ENCODE measurements at places on chromosomes 6 and 20.
A peak's percentile ranks its signal among the peaks of the same experiment; 100 is the strongest.

DNA sequence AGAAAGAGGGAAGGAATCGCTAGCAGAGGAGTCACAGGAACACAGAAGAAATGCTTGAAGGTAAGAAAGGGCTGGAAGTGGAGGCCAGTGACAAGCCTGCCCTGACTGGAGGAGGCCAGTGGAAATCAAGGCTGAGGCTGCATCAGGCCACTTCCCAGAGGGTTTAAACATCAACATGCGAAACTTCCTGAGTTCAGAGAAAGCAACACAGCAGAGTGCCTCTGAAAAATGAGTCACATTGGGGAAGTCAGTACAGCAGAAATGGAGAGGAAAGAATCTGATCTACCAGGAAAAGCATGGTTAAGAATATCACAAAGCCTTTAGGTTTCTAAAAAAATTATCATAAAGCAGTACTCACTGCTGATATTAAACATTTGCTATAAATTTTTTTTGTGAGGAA lies 23.3 kb downstream of the NAPB start:
- no peak for DNase-seq

- DNase-seq: no peak
Observed at GRCh38 chr6:73004861-73005260, 220.4 kb downstream of the KHDC1L start.

GRCh38 chr6:143804835-143805239 lies 38.3 kb upstream of the LTV1 start:
- no peak for DNase-seq

GRCh38 chr6:168641446-168641845 lies 200.5 kb downstream of the SMOC2 start:
- no peak for DNase-seq

GRCh38 chr6:30489081-30490025 lies at the start of gene HLA-E:
Gene HLA-E, plus strand, starts transcription at chr6:30489509. Its CDS starts 23 bp downstream, at chr6:30489532.
- peak; percentile 98 for DNase-seq

DNA sequence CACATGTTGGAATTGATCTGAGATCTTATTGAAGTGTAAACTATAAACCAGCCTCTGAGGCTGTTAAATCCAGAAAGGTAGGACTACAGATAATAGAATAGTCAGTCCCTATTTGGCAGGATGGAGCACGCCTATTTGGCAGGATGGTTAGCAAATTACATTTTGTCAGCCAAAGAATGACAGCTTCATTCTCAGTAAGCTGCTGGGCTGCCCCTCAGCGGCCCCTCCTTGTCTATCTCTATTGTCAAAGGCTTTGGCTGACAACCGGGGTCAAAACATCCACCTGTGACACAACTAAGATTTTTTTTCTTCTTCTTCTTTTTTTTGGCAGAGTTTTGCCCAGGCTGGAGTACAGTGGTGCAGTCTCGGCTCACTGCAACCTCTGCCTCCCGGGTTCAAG lies 123.4 kb upstream of the ECI2 start:
- DNase-seq: no peak

- DNase-seq: no peak
Observed at GRCh38 chr6:56647172-56647762, 4.6 kb upstream of the DST start.
